ENCODE measurements at places on chromosomes 11 and 22. TPM values are rescaled to one million over a fixed set of nuclear protein-coding genes. Genes with fewer than 3 reads are reported as not detected.

Gene SLC17A6
- not detected for polyA plus RNA-seq

DNA sequence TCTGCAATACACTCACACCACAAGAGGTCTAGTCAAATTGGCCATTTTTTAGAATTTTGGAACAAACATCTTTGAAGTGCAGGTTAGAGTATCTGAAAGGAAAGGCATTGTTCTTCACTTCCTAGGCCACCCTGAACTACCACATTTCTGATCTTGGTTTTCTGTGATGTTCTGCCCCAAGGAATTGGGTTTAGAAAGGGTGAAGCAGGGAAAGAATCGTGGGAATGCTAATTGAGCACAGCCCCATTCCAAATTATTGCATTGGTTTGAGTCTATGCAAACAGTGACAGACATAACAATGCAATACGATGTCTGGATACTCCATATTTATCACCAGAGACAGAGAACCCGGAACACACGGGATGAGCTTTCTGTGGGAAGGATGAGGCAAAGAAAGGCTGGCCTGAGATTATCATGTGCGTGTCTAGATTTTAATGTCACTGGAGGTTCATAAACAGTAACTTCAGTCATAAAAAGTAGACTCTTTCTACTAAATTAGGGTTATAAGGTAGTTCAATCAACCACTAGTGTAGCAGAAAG is 195.3 kb upstream of the BLID start:
- DNase-seq: no peak

Gene ACER3
- polyA plus RNA-seq: 9.9 TPM

DNA sequence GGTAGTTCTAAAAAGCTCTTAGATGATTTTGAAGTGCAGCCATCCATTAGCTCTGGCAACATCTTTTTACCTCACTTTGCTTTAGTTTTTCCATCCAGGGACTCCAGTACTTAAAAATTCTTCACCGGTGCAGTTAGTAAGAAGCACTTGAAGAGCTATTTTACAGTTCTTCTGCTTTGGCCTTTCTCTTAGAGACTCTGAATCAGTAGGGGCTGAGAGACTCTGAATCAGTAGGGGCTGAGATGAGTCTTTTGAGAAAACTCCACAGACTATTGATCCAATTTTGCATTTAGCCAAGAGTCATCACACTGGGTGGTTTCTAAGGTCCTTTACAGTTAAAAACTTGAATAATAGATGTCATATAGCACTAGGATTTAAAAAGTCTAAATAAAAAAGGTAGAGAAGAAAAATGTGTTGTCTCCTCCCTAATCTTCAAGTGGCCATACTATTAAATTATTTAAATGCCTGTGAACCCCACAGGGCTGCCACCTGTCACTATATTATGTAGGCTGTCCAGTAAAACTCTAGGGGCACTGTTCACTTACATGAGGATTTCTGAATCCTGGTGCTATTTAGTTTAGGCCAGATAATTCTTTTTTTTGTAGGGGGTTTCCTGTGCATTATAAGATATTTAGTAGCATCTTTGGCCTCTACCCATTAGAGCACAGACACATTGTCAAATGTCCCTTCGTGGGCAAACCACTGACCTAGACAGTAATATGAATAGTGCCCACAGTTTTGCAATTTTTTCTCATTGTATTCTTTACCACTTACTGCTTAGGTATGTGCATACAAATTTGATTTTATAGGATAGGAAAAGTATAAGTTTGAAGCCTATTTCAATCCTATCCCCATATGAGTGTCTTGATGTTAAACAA is 26.3 kb upstream of the HIKESHI start:
- no peak for DNase-seq

DNA sequence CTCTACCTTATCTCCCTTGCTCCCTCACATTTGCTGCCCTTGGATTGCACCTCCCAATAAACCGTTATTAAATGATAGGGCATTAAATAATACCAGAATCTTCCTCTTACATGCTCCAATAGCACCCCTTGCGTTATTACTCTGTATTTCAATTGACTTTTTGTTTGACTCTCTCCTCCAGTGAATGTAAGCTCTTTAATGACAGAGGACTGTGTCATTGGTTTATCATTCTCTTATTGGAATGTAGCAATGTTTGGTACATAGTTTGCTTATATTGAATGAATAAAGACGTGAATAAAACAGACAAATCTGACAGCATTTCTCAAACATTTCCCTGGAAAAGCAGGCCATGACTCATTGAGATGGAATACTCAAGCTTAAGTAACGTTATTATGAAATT is 8.7 kb upstream of the MPEG1 start:
- DNase-seq: no peak

Gene POU2AF1
- polyA plus RNA-seq: not detected

- DNase-seq: no peak
These were observed 14.2 kb downstream of the F2 start for GRCh38 chr11:46733234-46733633.

Gene CTSD
- 344 TPM for polyA plus RNA-seq

GRCh38 chr22:32584650-32585049 is 110.0 kb downstream of the FBXO7 start:
- DNase-seq: no peak

Gene TIMP3
- polyA plus RNA-seq: 0.27 TPM

Gene IL10RA
- polyA plus RNA-seq: 0.11 TPM

- no peak for DNase-seq
These were observed 287.4 kb upstream of the PDGFD start for GRCh38 chr11:104451197-104451893.

Gene MS4A4A
- 0.19 TPM for polyA plus RNA-seq

GRCh38 chr11:19597876-19598275 is 114.8 kb upstream of the NAV2 start:
- no peak for DNase-seq

GRCh38 chr11:29135504-29135903 is 881.3 kb downstream of the KCNA4 start:
- no peak for DNase-seq

Gene HOATZ
- polyA plus RNA-seq: not detected

DNA sequence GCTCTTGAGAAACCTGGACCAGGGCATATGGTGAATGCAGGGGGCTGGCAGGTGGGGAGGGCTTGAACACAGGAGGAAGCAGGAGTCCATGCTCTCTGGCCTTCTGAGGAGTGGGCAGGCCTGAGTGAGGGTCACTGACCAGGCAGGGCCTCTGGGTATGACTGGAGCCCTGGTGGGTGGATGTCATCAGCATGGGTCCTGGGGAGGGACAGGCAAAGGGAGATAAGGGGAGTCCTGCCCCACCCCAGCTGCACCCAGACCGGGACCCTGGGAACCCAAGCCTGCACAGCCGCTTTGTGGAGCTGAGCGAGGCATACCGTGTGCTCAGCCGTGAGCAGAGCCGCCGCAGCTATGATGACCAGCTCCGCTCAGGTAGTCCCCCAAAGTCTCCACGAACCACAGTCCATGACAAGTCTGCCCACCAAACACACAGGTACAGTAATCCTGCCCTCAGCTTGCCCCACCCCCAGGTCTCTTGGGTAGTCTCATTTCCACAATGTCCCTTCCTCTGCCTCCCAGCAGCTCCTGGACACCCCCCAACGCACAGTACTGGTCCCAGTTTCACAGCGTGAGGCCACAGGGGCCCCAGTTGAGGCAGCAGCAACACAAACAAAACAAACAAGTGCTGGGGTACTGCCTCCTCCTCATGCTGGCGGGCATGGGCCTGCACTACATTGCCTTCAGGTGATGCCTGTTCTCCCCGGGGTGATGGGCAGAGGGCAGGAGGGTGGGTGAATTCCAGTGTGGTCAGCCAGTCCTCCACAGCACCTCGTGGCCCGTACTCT is 2.0 kb upstream of the VEGFB start:
- DNase-seq: no peak

Gene CARNS1
- 0.14 TPM for polyA plus RNA-seq

DNA sequence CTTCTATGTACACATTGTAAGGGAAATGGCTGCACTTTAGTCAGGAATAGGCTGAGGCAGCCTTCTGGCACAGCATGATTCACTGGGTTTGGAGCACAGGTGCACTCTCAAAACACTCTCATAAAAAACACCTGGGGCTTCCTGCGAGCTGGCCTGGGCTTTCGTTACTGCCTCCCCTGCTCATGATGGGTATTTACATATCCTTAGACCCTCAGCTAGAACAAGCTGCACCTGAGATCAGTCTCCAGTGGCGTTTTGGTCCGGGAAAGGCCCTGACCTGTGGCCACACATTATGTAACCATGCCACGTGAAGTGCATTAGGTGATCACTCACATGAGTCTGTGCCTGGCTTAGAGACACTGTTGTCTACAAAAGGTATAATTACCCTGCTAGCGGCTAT is 321.7 kb downstream of the TMEM135 start:
- no peak for DNase-seq

DNA sequence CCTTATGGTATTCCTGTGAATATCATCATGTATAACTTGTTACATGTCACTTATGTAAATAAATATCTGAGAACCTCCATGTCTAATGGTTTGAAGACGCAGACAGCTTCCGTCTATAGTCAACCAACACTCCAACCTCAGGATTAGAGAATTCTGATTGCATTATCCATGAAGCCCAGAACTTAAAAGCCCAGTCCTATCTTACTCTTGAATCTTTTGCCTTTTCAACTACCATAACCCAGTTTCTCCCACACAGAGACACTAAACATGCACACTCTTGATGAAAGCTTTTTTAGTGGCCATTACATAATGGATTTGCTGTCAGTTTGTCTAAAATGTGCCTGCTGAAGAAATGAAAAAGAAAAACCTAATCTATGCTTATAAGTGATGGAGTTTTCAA is 1219.2 kb downstream of the LRRC4C start:
- DNase-seq: no peak

Data from endothelial cell of umbilical vein (primary cell).